Occipital lobe (tissue), 3 donors: ENCODE measurements at places on chromosomes 6 and 20.

GRCh38 chr6:104566411-104566810 lies 293.3 kb downstream of the HACE1 start:
- DNase-seq: no peak

DNA sequence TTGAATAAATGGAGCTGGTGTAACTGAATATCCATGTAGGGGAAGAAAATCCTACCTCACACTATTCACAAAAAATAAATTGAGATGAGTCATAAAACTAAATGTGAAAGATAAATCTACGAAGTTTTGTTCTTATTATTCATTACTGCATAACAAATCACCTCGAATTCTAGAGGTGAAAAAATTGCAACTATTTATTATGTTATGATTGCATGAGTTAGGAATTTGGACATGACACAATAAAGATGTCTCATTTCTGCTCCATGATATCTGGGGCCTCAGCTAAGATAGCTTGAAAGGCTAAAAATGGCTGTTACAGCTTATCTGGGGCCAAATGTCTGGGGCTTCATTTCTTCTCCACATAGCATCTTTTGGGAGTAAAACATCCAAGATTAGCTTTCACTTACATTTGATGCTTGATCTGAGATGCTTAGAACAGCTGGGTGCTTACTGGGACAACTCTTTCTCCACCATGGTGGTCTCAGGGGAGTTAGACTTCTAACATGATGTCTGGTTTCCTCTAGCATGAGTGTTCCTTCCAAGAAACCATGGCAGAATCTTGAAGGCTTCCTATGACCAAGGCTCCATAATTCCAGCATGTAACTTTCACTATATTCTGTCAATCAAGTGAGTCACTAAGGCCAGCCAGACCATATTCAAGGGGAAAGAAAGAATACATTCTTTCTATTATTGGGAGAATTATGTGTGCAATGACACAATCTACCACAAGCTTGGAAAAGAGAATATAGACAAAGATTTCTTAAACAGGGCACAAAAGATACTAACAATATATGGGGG lies 30.1 kb downstream of the OR2B6 start:
- DNase-seq: no peak

- DNase-seq: no peak
These were observed 12.9 kb downstream of the PRSS16 start for GRCh38 chr6:27260369-27260768.

DNA sequence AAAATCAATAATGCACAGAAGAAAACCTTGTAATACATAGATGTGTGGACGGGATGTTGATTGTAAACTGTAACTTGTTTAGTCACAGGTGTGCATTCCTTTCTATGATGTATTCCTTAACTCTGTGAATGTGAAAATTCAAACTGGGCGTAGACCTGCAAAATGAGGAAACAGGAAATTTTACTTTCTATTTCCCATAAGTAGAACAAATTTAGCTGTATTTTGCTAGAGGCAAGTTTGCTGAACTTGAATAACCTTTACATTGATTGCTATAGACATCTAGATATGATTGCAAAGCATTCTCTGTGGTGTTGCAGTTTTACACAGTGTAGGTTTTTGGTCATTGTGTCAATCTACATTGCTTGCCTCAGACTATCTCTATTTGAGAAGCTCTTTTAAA lies 368.4 kb upstream of the MAN1A1 start:
- no peak for DNase-seq

- no peak for DNase-seq
These were observed 202.1 kb upstream of the EPHA7 start for GRCh38 chr6:93621442-93621841.

DNA sequence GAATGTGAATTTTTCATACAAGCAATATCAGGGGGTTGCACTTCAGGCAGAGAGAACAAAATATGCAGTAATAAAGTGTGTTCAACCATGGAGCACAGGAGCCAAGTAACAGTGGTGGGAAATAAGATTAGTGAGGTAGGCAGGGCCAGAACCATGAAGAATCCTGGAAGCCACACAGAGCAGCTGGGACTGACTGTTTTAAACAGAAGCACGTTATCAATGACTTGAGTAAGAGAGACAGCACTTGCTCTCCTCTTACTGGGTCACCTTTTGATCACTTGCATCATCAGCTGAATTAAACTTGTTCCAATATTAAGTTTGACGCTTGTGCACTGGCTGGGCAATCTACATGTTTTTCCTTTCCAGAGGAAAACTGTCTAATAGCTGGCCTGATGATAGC lies 238.5 kb downstream of the TBX18 start:
- no peak for DNase-seq

DNA sequence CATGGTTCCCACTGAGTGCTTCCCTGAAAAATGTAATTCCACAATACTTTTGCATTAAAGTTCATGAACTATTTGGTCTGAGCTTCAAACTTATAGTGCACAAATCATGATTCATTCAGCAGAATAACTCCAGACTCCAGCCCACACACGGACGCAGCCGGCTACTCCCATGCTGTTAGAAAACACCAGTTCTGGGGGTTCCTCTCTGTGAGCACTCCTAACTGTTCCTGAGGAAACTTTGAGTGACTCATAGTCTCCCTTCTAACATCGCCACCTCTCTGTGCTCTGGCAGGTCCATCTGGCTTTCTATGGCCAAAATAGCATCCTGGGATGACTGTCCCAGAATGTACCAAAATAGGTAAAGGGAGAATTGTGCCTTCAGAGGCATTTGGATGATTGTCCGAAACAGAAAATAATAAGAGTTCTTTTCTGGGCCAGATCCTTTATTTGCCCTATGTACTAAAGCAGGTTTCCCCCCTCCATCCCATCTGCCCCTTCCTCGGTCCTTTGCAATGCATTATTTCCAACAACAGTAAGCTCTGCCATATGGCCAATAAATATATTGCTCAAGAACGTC lies 32.3 kb upstream of the LY86 start:
- peak; percentile 75 for DNase-seq

DNA sequence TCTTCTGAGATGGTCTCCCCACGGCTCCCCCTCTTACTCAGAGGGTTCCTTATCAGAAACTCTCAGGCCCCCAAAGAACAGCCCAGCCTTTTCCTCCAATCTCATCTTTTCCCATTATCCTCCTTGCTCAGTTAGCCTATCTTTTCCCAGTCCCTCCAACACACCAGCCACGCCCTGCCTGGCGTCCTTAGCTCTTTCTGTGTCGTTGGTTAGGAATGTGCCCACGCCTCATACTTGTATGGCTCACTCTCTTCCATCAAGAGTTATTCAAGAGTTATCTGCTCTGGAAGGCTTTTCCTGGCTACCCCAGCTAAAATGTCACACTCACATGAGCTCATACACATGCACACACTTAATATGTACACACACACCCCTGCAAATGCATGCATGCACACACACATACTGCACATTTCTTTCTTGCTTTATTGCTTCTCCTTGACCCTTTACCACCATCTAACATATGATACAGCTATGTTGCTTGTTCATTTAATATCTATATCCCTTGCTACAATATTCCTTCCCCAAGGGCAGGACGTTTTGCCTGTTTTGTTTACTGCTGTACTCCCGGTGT lies 37.6 kb downstream of the SLC2A10 start:
- DNase-seq: no peak

GRCh38 chr20:3843490-3843889 lies 3.1 kb upstream of the MAVS start:
- no peak for DNase-seq

GRCh38 chr20:59743767-59744485 lies 139.6 kb downstream of the PHACTR3 start:
- no peak for DNase-seq
